Hepatic stellate cell (primary cell): ENCODE measurements at places on chromosomes 11 and 22.

- no peak for DNase-seq
These were observed 332.6 kb upstream of the CHORDC1 start for GRCh38 chr11:90555477-90555876.

DNA sequence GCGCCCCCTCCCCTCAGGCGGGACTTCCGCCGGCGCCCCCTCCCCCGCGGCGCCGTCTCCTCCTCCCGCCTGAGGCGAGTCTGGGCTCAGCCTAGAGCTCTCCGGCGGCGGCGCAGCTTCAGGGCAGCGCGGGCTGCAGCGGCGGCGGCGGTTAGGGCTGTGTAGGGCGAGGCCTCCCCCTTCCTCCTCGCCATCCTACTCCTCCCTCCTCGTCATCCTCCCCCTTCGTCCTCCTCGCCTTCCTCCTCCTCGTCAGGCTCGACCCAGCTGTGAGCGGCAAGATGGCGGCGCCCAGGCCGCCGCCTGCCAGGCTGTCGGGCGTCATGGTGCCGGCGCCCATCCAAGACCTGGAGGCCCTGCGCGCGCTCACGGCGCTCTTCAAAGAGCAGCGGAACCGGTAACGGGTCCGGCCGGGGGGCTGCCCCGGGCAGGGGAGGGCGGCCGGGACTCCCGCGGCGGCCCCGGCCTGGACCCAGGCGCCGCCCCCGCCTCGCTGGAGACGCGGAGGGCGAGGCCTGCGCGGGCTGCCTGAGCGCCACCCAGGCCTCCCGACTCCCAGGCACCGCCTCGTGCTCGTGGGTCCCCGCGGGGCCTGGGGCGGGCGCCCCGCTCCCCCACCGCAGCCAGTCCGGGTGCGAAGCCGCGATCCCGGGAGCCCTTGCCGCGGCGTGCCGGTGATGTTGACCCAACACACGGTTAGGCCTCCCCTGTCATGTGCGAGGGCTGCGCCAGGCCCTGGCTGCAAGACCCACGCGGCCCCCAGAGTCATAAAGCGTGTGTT, at the start of gene ATXN10:
ATXN10 (plus strand) TSS at position 52 of the 781 bp plus-strand sequence; CDS start at position 282, 230 bp downstream.
- peak; percentile 66 for DNase-seq

DNA sequence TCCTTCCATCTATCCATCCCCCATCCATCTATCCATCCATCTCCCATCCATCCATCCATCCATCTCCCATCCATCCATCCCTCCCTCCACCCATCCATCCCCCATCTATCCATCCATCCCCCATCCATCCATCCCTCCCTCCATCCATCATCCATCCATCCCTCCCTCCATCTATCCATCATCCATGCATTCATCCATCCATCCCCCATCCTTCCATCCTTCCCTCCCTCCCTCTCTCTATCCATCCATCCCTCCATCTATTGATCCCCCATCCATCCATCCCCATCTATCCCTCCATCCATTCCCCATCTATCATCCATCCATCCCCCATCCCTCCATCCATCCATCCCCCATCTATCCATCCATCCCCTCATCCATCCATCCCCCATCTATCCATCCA, 96.7 kb downstream of the MPPED1 start:
- no peak for DNase-seq

- DNase-seq, result no peak
These were observed 41.1 kb downstream of the GRAMD4 start for GRCh38 chr22:46661221-46661851.

GRCh38 chr22:18066181-18066859, 11.5 kb upstream of the PEX26 start:
- DNase-seq, result no peak

DNA sequence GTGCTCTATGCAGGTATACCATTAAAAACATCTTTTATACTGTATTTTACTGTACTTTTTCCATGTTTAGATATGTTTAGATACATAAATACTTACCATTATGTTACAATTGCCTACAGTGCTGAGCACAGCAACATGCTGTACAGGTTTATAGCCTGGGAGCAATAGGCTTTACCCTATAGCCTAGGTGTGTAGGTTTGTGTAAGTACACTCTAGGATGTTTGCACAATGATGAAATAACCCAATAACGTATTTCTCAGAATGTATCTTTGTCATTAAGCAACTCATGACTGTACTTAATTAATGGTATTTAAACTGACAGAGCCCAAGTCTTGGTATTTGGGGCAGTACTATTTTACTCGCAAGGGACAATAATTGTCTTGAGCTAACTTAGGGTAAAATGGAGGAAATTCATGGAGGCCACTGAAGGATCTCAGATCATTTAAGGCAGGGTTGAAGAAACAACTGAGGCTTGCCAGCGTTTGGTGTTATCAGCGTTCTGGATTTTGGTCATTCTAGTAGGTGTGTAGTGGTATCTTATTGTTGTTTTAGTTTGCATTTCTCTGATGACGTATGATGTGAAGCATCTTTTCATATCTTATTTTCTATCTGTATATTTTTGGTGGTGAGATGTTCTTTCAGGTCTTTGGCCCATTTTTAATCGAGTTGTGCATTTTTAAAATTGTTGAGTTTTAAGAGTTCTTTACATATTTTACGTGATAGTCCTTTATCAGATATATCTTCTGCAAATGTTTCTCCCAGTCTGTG, 42.4 kb downstream of the ADAMTS15 start:
- DNase-seq, result no peak

- no peak for DNase-seq
These were observed 10.1 kb downstream of the ATP5MG start for GRCh38 chr11:118411530-118411929.

GRCh38 chr22:19958083-19959042, 16.7 kb upstream of the TXNRD2 start:
- no peak for DNase-seq

DNA sequence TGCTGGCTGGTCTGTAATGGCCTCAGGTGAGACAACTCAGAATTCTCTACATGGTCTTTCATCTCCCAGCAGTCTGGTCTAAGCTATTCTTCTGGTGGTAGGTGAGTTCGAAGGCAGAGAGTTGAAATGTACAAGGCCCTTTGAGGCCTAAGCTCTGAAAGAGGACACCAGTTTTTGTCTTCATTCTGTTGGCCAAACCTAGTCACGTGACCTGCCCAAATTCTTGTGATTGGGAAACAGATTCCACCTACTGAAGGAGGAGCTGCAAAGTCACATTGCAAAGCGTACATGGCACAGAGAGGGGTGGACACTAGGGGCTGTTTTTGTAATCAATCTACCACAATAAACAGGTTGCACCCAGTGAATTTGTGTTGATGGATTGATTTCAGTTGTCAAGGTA, 193.5 kb downstream of the NAV2 start:
- DNase-seq, result no peak

DNA sequence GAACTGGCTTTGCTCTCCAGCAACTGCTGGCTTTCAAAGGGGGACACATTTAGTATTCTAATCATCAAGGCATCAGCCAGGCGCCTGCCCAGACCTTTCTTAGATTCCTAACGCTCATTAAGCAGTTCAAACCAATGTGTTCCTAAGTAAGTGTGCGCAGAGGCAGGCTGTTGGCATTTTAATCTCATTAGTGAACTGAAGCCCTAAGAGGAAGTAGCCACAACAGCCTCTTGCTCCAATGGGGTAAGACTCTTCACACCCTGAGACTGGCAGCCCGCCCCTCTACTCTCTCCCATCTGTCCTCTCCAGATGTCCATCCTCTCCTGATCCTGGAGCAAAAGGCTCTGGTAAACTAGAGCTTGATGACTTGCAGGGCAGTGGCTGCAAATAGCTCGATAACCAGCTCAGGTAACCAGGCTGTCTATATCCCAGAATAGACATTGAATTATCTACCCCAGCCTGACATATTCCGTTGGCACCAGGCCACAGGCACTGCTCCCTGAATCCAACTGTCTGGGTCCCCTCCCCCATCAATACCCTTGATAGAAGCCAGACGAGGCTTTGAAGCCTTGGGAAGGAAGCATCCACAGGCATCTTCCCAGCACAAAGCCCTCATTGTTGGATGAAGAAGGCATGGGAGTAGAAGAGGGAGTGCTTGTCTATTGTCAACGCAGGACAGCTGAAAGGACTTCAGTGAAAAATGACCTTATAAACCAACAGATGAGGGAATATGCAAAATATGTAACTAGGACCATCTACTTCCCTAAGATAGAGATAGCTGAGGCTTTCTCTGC, 321.1 kb downstream of the TENM4 start:
- no peak for DNase-seq

GRCh38 chr22:37338539-37339246, 56.4 kb downstream of the CYTH4 start:
- no peak for DNase-seq

DNA sequence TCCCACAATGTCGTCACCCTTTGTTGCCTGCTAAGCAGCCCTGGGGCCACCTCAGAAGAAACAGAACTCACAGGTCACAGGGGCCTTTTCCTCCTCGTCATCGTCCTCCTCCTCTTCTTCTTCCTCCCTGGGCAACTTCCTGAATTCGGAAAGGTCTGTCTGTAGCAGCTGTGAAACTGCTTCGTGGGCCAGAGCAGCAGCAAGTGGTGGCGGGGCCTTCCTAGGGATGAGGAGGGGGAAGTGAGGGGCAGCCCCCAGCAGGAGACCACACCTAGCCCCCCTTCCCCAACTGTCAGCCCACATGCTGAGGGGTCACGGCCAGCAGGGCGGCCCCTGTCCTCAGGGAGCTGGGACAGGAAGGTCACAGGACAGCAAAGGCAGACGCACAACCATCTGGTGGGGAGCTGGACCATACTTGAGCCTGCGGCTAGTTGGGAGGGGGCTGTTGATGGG, 13.2 kb downstream of the PPM1F start:
- DNase-seq, result no peak

DNA sequence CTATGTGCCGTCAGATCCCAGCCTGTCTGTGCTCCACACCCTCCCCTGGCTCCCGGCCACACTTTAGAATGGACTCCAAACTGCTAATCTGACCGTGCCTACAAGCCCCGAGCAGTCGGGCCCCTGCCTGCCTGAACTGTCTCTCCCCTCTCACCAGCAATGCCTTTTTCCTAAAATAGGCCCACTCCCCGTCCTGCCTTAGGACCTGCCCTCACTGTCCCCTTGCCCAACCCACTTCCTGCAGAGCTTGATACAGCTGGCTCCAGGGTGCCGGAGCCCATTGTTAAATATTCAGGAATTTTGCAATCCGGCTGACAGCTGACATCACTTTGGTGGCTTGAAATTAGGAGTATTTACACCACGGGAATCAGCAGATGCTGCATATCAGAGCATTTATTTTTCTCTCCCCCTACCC, 21.4 kb downstream of the MN1 start:
- no peak for DNase-seq

DNA sequence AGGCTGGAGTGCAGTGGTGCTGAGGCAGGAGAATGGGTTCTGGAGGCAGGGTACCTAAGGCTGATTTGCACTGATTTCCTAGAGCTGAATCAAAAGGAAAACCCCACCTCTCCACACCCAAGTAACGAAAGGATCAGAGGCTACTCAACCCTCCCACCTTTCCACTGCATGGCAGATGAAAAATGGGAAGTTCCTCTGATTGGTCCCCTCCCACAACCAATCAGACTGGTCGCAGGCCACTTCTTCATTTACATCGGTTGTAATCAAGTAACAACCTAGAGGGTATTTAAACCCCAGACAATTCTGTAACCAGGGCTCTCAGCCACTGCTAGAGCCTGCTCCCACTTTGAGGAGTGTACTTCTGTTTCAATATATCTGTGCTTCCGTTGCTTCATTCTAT, 18.6 kb upstream of the PARVB start:
- no peak for DNase-seq

- DNase-seq, result no peak
These were observed 20.9 kb upstream of the NAALAD2 start for GRCh38 chr11:90113541-90113940.

DNA sequence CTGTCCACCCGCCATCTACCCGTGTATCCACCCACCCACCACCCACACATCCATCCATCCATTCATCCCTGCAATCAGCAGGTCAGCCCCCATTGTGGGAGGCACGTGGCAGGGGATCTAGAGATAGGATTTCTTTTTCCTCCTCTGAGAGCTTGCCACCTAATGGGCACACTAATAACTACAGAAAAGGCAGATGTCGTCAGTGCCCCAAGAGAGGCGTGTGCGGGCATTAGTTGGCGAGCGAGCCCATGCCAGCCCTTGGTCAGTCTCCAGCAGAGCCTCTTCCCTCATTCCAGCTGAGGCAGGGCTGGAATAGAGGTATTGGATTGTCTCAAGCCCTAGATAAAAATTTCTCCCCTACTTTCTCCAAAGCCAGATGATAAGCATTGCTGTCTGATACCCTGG, 9.7 kb downstream of the USP2 start:
- no peak for DNase-seq

- no peak for DNase-seq
These were observed 14.0 kb upstream of the NRIP3 start for GRCh38 chr11:9017773-9018172.

DNA sequence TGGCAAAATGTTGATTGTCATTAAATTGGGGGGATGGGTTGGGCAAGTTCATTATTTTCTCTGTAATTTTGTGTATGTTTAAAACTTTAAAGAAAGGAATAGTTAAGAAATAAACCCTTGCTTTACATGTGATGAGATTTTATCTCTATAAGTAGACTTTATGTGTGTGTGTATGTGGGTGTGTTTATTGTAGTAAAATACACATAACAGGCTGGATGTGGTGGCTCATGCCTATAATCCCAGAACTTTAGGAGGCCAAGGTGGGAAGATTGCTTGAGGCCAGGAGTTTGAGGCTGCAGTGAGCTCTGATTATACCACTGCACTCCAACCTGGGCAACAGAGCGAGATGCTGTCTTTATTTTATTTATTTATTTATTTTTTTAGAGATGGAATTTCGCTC, 83.2 kb downstream of the KIAA1671 start:
- DNase-seq, result no peak

- peak; percentile 88 for DNase-seq
These were observed 24.9 kb upstream of the SHISAL1 start for GRCh38 chr22:44337678-44338004.

DNA sequence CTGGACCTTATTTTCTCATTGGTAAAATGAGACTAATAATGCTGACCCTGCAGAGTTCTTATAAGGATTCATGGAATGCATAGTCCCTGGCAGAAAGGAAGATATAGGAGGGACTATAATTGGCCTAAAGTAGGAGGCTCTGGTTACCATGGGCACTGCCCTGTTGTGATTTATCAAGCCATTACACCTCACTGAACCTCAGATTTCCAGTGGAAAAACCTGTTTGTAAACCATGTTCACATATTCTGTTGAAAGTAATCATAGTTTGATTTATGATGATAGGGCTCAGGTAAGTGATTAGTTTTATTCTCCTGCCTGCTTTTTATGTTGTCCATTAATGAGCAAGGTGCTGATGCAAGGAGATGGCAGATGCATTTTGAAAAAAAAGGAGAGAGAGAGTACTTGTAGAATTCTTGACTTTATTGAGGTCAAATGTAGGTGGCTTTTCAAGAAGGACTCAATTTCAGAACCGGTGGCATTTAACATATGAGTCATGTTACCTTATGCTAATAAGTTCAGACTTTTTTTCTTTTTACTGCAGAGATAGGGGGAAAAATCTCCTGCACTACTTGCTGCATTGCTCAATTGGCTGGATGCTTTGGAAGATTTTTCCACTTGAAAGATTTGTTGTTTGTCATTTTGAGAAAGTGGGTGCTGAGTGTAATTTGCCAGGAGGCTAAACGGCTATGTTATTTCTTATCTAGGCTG, 14.6 kb downstream of the NF2 start:
- DNase-seq, result peak; percentile 22
